CD8-positive, alpha-beta T cell (primary cell): ENCODE measurements at places on chromosomes 3 and 15.

DNA sequence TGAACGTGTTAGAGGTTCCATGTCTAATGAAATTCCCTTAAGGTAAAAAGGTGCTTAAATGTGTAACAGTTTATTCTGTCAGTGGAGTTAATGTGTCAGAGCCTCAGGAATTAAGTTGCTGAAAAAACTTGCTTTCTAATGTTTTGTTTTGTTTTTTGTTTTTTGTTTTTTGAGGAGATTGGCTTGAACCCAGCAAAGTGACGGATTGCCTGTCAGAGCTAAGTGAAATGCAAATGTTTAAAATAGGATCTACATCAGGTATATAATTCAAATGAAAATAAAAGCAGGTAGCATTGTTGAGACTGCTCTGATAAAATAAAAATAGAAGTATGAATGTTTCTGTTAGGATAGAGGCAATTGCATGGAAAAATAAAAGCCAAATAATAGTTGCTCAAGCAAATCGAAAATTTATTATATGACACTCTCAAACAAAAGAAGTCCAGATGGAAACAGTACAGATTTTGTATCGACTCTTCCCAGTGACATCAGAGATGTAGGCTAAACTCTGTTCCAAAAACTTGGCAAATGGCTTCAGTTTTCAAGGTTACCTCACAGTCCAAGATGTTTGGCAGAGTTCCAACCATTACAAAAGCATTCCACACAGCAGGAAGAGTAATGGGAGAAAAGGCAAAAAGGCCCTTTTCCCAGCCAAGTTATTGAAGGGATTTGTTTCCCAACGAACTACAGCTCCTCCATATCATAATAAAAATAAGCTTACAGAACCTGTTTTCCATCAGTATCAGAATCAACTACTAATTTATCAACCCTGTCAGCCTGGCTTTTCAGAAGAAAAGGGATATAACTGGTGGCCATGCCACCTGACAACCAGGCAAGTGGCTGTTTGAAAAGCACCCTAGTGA, 291.0 kb downstream of the TBL1XR1 start:
- DNase-seq, result no peak

DNA sequence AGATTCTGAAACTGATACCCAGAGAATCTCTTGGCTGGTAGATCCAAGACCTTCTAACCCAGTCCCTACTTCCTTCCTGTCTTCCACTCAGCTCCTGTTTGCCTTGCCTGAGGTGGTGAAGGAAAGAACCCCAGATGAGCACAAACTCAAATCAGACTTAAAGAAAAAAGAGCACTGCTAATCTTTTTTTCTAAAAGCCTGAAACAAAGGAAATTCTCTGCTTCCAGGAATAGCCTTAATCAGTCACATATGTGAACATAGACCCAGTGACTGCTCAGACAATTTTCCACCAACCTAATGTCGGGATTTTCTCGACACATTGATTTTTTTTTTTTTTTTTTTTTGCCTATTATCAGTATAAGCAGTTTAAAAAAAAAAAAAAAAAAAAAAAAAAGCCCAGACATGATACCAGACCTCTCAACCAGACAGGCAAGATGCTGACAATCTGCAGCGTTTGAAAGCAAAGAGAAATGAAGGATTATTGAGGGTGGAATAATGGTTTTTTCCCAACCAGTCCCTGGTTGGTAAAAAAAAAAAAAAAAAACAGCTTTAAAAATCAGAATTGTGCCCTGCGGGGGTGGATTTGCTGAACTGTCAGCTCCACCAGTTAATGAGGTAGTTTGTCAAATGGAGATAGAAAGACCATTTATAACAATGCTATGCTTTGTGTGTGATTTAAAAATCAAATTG, 256.8 kb upstream of the RARB start:
- no peak for DNase-seq

DNA sequence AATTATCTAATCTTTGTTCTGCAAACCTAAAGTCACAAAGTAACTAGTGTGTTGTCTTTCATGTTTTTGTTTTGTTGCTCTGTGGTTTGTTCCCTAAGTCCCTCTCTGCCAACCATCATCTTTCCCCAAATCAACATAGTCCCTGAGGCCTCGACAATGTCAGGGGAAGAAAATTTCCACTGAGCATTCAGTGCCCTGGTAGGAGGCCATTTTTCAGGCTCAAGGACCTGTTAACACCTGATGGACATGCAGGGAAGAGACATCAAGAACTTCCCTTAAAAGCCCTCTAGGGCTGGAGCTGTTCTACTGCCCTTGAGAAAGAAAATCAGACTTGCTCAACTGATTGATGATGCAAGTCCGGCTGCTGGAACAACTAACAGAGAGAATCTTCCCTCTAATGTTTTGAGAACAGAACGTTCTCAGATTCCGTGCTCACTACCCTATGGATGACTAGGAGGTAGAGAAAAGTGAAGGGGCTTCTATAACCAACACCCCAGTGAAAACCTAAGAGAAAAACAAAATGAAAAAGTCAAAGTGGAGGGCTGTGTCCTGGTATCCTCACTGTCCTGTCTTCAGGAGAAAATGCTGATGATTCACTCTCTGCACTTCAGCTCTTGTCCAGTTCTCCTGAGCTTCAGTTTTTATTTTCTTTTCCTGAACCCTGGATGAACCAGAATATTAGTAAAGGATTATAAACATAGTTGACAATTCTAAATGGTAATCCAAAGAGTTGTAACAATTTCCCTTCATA, 373.1 kb downstream of the FOXP1 start:
- DNase-seq, result no peak

DNA sequence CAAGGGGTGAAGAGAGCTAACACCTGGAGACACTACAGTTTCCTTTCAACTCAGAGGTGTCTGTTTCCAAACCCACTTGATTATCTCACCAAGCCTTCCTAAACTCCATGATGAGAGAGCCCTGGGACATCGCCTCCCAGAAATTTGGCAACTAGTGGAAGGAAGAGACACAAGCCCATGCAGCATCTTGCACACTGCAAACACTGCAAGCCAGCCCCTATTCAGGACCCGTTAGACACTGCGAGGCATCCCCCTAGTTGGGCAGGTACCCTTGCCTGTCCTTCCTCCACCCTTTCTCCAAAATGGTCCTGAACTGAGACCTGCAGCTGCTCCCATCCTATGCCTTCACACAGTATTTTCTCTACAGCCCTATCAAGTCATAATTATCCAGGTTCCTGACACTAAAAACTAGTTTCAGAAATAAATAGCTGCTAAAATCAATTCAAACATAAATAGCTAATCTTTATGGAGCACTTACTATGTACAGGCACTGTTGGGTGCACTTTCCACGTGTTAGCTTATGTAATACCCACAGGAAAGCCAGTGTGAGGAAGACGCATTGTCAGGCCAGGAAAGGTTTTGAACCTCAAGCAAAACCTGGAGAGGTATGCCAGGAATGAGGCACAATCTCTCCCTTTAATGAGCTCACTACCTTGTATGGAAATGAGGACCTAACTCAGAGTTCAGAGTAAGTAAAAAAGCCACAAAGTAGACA, 2.8 kb downstream of the MAGI1 start:
- no peak for DNase-seq

- DNase-seq, result no peak
Measured at GRCh38 chr15:74408385-74408784, 25.4 kb downstream of the SEMA7A start.

DNA sequence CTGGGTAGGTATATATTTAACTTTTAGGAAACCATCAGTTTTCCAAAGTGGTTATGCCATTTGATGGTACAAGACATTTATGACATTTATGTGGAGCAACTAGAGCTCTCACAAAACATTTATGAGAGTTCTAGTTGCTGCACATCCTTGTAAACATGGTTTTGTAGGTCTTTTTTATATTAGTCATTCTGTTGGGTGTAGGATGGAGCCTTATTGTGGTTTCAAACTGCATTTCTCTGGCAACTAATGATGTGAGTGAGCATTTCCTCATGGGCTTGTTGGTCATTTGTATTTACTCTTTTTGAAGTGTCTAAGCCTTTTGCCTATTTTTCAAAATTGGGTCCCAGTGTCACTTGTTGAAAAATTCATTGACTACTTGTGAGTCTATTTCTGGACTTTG, 45.7 kb upstream of the MGLL start:
- DNase-seq, result no peak
